Choroid plexus epithelial cell (primary cell): ENCODE measurements at places on chromosomes 13 and 19.

DNA sequence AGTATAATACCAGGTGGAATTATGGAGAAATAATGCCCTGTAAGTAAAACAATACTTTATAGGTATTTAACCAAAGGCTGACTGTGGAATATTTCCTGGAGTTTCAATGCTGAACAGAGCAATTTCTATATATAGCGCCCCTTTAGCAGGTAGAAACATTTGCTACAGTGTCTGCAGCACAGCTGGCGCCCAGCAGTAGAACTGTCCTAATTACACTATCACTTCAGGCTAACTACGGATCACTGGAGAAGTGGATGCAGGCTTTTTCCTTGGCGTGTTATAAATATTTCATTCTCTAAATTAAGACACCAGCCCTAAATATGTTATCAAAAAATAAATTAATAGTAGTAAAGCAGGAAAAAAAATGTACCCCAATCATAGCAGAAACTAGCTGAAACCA, 3.1 kb downstream of the SHISA2 start:
- DNase-seq: peak; percentile 32

GRCh38 chr13:93496985-93497673, 270.5 kb downstream of the GPC6 start:
- DNase-seq: peak; percentile 27

GRCh38 chr19:7706188-7706954, 4.4 kb upstream of the FCER2 start:
- no peak for DNase-seq

DNA sequence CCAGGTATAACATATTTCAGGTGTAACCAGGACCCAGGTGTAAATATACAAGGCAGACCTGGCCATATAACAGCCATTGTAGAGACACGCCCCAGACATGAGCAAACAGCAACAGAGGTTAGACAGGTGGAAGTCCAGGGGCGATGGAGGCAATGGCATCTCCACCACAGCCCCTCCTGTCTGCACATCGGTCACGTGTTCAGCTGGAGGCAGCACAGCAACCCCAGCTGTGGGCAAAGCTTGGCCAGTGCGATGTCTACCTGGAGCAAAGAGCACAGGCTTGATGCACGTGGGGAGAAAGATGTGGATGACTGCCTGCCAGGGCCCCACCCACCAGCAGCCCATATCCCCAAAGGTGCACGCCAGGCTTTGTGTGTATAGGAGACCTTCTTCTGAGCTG, 4.4 kb downstream of the CYP4F2 start:
- no peak for DNase-seq

DNA sequence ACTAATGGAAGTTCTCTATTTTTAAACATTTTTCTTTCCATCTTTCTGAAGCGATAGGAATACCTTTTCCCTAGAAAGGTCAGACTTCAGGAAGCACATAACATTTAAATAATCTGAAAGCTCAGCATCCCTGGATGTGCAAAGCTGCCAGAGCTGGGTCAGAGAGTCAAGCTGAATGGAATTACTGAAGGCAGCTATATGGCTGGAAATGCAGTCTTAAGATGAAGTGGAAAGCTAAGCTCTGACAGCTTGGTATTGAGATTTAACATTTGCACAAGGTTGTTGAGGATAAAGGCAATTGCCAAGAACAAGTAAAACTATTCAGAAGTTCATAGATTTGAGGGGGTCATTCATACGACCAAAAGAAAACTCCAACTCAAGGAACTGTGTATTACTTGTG, 28.8 kb downstream of the HTR2A start:
- no peak for DNase-seq

GRCh38 chr13:107421951-107422350, 793.4 kb downstream of the LIG4 start:
- peak; percentile 63 for DNase-seq

- no peak for DNase-seq
These were observed 116.4 kb downstream of the DCLK1 start for GRCh38 chr13:36014763-36015162.

- no peak for DNase-seq
These were observed 880 bp downstream of the FGF9 start for GRCh38 chr13:21671620-21672286.

DNA sequence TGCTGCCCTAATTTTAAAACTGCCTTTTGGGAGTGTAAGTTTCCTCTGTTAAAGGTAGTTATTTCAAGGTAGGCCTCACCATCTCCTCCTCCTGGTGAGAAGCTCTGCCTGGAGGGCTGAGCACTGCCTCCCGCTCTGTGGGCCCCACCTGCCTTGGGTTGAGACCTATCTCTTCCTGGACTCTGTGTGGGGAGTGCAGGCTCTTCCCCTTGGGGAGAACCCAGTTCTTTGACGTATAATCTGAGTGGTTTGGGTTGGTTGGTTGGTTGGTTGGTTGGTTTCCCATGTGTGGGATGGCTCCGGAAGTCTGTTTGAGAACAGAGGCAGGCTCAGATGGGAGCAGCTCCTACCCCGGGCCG, 39.1 kb downstream of the ACTN4 start:
- no peak for DNase-seq

DNA sequence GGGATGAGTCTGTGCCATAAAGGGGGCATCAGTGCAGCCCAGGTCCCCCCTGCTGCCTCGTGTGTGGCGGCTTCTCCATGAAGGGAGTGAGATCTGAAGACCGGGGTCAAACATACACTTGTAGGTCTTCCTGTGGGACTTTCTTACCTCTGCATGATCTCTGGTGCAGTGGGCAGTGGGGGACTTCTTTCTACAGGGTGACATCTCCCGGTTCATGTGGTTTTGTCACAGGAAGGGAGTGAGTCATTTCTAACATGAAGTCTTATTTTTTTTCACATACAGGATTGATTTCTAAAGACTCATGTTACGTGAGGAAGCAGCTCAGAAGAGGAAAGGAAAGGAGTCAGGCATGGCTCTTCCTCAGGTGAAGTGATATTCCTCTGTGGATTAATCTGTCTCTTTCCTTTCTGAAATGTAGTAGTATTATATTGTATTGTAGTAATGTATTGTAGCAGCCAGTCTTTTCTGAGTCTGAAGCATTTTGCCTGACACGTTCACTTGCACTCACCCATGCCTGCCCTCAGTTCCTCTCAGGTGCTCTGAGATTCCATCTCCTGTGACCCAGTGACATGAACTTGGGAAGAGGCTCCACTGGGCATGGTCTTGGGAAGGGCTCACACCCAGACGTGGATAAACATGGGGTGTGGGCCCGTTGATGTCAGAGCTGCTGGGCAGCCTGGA, 15.7 kb downstream of the ZNF808 start:
- peak; percentile 10 for DNase-seq

- DNase-seq: no peak
These were observed 39.2 kb downstream of the KCNC3 start for GRCh38 chr19:50290011-50290410.

GRCh38 chr13:114008964-114009589, 35.2 kb upstream of the C13orf46 start:
- no peak for DNase-seq

DNA sequence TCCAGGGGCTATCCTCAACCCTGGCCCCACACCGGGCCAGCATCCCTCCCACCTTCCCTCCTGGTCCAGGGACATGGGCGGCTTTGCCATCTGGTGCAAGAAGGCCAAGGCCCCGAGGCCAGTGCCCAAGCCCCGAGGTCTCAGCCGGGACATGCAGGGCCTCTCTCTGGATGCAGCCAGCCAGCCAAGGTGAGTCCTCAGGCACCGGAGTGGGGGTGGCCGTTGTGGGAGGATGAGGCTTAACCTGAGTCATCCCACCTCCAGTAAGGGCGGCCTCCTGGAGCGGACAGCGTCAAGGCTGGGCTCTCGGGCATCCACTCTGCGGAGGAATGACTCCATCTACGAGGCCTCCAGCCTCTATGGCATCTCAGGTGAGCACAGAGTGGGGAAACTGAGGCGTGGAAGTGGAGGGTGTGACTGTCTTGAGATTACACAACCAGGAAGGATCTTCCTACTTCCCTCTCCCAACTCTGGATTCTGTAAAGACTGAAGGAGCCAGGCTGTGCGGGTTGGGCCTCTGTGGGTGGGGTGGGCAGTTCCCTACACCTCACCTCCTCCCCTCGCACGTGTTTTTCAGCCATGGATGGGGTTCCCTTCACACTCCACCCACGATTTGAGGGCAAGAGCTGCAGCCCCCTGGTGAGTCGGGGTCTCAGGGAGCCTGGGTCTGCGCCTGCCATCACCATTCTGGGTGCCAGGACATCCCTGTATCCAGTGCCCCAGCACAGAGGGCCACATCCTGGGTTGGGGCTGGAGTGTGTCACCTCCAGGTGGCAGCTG, 3.8 kb downstream of the MVB12A start:
- no peak for DNase-seq

- DNase-seq: peak; percentile 43
These were observed 482.6 kb downstream of the RFC3 start for GRCh38 chr13:34300559-34300958.

DNA sequence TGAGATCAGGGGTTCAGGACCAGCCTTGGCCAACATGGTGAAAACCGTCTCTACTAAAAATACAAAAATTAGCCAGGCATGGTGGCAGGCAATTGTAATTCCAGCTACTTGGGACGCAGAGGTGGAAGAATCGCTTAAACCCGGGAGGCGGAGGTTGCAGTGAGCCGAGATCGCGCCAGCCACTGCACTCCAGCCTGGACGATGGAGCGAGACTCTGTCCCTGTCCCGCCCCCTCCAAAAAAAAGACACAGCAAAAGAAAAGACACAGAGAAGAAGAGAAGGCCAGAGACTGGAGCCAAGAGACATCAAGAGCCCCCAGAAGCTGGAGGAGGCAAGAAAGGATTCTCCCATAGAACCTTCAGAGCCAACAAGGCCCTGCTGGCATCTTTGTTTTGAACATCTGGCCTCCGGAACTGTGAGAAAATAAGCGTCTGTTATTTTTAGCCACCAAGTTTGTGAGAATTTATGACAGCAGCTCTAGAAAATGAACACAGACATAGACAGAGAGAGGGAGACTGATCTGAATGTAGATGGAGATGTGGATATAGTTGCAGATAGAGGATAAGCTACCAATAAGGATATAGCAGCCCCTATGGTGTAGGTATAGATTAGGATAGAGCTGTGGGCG, 25.7 kb upstream of the PNMA8B start:
- no peak for DNase-seq

DNA sequence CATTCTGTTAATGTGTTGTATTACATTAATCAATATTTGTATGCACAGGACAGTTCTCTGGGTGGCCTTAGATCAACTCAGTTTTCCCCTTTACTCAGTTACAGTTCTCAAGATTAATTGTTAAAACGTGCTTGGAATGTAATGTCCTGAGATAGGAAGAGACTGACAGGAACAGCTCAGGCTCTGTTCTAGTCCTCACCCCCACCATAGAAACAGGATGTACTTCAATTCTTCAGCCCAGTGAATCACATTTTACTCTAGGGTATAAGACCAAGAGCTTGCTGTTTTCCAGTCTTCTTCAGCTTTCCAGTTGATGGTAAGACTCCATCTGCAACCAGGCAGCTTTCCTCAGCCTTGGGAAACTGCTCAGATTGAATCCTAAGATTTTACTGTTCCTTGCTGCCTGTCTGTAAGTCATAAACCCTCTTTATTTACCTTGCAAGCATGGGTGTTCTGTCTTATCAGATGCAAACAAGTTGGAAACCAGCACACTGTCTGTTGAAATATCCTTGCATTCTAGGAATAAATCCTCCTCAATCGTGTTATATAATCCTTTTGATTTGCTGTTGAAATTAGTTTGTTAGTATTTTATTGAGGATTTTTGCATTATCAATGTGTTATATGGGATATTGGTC, 836.9 kb upstream of the PCDH9 start:
- no peak for DNase-seq

DNA sequence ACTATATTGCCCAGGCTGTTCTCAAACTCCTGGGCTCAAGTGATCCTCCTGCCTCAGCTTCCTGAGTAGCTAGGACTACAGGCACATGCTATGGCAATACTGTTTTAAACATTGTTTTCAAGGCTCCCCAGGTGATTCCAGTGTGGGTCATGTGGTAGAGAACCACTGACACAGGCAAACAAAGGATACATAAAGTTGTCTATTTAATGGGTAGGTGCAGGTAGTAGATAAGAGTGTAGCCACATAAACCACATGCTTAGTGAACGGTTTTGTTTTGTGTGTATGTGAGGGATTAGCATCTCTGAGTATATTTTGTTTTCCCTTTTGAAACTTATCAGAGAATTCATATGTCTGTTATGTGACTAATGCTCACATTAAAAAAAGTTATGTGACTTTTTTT, 36.7 kb downstream of the USPL1 start:
- no peak for DNase-seq

GRCh38 chr19:579111-579841, 6.9 kb downstream of the BSG start:
- no peak for DNase-seq

GRCh38 chr13:114151565-114152284, 19.3 kb upstream of the RASA3 start:
- DNase-seq: no peak

DNA sequence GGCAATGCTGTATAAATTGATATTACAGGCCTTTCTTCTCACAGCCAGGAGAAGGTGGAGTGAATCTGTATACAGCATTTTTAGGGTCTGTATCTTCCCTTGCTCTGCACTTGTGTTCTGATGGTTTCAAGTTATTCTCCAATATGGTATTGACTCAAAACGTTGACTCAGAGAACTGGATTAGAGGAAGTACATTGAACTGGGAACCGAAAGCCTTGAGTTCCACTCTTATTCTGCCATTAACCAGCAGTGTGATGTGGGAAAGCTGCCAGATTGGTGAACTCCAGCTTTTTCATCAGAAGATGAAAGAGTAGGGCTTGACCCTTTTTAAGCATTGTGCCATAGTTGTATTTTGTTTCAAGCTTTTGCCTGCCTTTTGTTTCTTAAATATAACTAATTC, 167.7 kb downstream of the SPRY2 start:
- DNase-seq: no peak

GRCh38 chr19:3570606-3571011, 2.1 kb upstream of the HMG20B start:
- DNase-seq: no peak

GRCh38 chr19:6532244-6532999, 1.6 kb downstream of the TNFSF9 start:
- DNase-seq: no peak

DNA sequence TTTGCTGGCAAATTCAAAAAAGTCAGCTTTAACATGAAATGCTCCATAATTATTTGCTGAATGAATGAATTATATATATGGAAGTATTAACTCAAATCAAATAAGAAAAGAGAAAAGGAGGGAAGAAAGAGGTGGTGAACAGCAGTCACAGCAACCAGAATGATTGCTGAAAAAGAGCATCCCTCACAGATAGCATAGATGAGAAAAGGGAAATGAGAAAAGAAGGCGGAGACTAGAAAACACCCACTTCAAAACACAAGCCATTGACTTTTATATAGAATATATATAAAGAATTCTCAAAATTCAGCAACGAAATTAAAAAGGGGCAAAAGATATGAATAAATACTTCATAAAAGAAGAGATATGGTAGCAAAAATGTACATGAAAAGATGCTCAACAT, 75.2 kb downstream of the CAB39L start:
- DNase-seq: no peak

- DNase-seq: peak; percentile 97
These were observed 8.2 kb upstream of the LATS2 start for GRCh38 chr13:21069561-21070004.

GRCh38 chr13:112052213-112052612, 14.7 kb upstream of the SOX1 start:
- no peak for DNase-seq

GRCh38 chr19:6062274-6062673, 48.0 kb downstream of the RFX2 start:
- no peak for DNase-seq
